ENCODE measurements at places on chromosomes 2 and 18.

DNA sequence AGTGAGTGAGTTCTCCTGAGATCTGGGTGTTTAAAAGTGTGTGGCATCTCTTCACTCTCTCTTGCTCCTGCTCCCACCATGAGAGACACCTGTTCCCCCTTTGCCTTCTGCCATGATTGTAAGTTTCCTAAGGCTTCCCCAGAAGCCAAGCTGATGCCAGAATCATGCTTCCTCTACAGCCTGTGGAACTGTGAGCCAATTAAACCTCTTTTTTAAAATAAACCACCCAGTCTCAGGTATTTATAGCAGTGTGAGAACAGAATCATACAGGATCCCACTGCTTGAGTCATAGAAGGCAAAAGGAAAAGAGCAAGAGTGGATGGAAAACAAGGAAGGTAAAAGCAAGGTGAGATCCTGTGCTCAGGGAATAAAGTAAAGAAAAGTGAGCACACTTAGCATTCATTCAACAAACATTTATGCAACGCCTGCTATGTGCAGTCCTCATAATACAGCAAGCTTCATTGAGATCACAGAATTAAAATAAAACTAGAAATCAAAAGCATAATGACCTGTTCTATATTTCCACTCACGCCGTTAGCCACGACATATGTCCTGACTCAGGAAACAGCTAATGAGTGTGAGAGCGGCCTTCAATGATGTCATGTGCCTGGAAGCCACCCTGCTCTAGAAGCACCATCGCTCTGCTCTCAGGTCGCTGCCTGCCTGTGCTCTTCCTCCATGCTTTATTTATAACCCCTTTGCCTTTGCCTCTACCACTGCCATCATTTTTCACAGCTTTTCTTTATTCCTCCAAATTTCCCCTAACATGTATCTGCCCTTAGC is 11.3 kb upstream of the COPS8 start:
- no peak for DNase-seq

DNA sequence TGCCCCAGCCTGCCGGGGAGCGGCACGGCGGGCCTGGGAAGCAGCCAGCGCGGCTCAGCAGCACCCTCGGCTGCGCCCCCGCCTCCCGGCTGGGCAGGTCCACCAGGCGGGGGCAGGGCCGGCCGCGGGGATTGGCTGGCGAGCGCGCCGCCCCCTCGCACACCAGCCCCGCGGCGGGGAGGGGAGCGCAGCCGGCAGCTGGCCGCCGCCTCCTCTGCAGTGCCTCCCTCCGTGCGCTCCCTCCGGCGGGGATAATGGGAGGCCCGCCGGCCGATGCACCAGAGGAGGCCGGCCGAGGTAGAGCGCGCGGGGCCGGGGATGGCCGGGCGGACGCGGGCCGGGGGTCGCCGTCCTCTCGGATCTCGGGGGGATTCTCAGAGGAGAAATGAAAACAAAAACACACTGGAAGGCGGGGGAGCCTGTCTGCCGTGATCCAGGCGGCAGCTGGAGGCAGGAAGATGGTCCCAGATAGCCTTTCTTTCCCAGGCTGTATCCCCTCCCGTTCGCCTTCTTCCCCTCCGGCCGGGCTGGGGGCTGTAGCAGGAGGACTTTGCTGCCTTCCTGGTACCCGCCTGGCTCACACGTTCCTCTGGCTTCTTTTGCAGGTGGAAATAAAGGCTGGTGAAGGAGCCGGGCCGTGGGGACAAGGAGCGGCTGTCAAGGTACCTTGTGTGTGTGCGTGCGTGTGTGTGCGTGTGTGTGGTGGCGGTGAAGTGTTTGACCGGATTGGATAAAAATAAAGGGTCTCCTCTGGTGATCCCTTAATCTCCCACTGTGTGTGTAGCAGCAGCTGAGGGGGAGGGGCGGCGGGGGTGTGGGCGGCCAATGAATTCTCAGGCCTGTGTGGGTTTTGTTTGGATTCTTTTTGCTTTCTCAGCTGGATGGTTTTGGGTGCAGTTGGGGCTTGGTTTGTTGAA is 18.1 kb downstream of the TET3 start:
- peak; percentile 95 for DNase-seq

- DNase-seq: no peak
These were observed 2.8 kb upstream of the TANC1 start for GRCh38 chr2:158965641-158966040.

DNA sequence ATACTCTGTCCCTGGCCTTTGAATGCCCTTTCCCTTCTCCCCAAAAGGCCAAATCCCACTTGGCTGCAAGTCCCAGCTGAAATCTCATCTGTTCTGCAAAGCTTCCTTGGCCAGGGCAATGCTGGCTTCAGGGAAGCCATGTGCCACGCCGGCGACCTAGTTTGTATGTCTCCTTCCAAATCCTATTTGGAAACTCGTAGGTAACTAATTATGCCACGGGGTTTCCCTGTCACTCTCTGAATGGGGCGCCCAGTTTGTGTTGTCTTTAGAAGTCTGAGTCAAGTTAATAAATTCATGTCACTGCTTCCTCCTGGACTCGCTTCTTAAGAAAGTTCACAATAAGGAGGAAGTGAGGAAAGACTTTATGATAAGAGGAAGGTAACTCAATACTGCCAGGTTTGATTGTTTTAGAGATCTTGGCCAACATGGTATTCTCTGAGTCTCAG is 19.1 kb downstream of the FHL2 start:
- no peak for DNase-seq

DNA sequence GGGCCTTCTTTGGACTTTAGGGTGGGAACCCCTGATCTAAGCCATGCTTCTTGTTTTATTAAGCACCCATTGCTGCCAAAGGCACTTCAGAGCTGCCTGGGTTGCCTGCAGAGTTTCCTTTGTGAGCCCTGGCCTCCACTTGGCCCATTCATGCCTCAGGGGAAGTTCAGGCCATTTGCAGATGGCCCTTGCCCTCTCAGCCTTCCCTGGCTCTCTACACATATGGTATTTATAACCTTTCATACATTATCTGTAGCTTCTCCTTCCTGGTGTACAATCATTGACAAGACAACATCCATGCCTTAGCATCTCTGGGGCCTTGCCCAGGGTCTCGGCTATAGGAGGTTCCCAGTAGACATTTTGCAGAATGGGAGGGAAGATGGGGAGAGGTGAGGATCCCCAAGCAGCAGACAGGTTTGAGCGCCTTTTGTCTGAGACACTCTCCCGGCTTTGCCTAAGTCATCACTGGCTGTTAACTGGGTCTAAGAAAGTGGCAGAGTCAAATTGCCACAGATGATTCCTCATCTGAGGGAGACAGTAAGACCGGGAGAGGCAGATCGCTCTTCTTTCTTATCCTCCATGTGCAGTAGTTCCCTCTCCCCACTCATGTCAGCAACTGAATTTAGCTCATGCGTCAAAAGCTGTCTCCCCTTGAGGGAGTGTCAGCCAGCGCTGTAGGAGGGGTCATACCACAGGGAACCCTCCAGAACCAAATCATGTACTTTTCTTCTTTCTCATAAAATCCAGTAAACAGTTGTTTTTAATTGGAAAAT is 2.7 kb downstream of the EHD3 start:
- no peak for DNase-seq

GRCh38 chr18:67766930-67767329 is 250.4 kb upstream of the DSEL start:
- no peak for DNase-seq

- DNase-seq: no peak
These were observed 73.3 kb downstream of the RPIA start for GRCh38 chr2:88764850-88765153.

GRCh38 chr2:127105656-127106456 is 1.1 kb downstream of the BIN1 start:
- DNase-seq: peak; percentile 73

DNA sequence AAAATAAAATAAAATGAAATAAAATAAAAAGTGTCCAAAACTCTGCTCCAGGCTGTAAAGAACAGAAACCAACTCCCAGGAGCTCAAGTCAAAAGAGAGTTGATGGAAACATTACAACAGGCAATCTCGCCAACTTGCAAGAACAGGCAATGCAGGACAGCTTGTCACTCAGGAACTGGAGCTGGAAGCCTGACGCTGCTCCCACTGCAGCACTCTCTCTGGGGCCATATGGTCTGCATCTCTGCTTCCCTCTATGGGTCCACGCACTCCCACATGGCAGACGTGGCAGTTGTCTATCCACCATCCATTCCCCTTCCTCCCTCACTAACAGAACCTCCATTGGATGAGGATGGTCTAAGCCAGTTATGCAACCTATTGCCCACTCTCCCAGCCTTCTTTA is 23.3 kb upstream of the ARPC2 start:
- DNase-seq: no peak

DNA sequence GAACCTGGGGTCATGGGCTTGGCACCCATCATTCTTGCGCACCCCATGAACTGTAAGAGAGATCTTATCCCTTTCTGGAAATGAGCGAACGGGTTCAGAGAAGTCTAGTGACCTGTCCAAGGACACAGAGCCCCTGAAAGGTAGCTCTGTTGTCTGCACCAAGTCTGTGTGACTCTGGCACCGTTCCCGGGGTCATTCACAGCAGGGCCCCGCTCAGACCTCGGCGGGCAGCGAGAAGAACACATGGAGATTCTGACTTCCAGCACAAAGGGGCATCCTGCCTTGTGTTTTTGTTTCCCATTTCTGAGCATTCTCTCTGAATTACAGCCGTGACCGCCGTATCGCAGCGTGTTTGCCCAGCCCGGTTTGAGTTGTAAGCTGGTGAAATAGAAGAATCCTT is 231.7 kb downstream of the KLHL29 start:
- no peak for DNase-seq

DNA sequence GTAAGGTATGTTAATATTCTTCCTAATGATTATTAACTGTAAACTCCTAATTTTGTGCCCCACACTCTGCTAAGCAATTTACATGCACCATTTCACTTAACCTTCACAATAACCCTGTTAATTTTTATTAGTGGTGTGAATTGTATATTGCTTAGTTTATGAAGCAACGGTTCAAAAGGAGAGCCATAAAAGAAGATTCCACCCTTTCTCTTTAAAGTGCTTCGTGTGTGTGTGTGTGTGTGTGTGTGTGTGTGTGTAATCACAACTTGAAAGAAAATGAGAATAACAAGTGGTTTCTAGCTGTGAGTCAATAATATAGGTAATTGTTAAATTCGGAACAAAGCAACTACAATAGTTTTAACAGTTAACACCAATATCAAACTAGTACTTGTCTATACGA is 60.6 kb downstream of the CCNT2 start:
- DNase-seq: no peak

DNA sequence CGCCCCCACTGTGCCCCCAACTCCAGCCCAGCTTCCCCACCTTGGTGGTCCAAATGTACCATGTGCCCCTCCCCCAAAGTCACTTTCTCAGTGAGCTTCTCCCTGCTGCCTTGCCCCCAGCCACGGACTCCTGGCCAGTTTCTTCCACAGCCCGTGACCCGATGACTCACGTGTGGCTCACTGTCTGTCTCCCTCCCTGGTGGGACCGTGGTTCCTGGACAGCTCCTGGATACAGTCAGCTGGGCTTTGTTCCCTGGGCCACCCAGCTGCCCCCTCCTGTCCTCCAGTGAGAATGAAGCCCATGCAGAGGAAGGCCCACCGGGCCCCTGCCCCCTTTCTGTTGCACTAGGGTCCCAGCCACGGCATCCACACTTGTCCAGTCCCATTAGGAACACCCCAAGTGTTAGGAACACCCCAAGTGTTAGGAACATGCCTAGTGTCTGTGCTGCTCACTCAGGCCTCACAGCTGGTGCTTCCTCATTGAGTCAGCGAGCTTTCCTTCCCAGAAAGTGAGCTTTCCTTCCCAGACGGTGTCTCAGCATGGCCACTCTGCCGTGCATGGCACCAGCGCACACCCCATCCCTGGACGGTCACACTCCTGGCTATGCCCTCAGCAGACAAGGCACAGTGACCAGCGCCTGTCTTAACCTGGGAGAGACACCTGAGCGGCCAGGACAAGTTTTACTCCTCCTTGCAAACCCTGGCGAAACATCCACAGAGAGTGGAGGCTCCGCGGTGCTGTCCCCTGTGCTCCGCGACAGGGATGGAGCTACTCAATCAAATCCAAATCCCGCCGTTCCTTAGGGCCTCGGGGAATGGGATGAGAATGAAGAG is 44.8 kb upstream of the CTDP1 start:
- no peak for DNase-seq

GRCh38 chr2:77398970-77399600 is 123.1 kb downstream of the LRRTM4 start:
- DNase-seq: no peak

DNA sequence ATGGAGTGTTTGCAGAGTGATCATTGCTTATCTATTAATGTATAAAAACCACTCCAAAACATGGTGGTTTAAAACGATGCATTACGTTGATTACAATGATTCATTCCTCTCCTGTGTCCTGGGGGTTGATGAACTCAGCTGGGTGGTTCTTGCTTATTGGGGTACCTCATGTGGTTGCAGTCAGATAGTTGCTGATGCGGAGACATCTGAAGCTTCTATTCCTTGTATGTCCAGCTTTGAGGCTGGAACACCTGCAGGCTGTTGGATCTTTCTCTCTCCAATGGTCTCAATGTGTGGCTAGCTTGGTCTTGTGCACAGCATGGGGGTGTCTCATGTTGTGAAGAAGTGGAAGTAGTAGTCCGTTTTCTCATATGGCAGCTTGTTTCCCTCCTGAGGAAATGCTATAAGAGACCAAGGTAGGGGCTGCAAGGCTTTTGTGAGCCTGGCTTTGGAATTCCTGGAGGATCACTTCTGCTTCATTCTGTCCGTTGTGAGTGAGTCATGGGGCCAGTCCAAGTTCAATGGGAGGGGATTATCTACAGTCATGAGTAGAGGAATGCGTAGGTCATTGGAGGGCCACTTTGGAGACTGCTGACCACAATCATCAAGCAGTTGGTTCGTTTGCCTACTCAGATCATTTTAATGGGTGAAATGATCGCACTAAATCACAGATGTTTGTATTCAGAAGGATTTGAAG is 601.0 kb downstream of the SLC4A3 start:
- DNase-seq: no peak

DNA sequence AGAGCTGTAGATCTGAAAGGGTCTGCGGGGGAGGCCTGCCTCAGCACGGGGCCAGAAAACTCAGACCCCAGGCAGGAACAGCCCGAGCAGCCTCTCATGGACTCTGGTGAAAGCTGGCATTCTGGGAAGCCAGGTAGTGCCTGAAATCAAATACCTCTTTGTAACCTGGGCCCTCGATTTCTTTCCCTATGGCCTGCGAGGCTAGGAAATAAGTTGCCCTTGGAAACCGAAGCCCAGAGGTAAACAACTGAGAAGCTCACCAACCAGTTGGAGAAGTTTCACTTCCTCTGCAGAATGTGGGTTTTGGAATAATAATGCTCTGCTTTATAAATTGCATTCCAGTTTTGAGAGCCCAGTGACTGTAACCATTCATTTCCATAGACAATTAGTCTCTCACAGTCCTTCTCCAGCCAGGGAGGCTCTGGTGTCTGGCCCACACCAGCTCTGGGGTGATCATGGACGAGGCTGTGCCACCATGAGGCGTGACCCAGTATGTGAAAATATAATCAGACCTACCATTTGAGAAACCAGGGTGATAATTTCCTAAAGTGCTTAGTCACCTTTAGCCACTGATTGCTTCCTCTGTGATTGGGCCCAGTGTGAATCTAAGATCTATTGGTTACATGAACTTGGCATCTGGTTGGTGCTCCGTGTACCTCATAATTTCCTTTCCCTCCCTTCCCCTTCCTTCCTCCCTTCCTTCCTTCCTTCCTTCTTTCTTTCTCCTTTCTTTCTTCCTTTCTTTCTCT is 133.1 kb upstream of the PELI1 start:
- DNase-seq: no peak

- DNase-seq: peak; percentile 42
These were observed 61.2 kb upstream of the CUL3 start for GRCh38 chr2:224646242-224646846.

- DNase-seq: peak; percentile 7
These were observed 422.3 kb downstream of the ZEB2 start for GRCh38 chr2:144097440-144098225.

GRCh38 chr2:170047331-170048065 is 130.4 kb upstream of the MYO3B start:
- no peak for DNase-seq
